ENCODE measurements at places on chromosomes 1 and 21. TPM values are rescaled to one million over a fixed set of nuclear protein-coding genes. Genes with fewer than 3 reads are reported as not detected.

Gene RPTN
- total RNA-seq: not detected

Gene KCNJ9
- not detected for total RNA-seq

Gene FAM131C
- total RNA-seq: not detected

Gene KCND3
- 6.9 TPM for total RNA-seq

Gene GPR37L1
- total RNA-seq: 13.8 TPM

Gene FNDC5
- total RNA-seq: not detected

Gene C1orf94
- not detected for total RNA-seq

Gene ZBTB18
- 9.4 TPM for total RNA-seq

Gene SHISAL2A
- 1.2 TPM for total RNA-seq

Gene CNKSR1
- 5.7 TPM for total RNA-seq

Gene GBP5
- total RNA-seq: 0.78 TPM

Gene GJC2
- 15.1 TPM for total RNA-seq

GRCh38 chr1:62424411-62424810, 12.4 kb upstream of the USP1 start:
- no peaks in the 10 kb centered on the region for H3K36me3 ChIP-seq
- no peaks in the 10 kb centered on the region for H3K27me3 ChIP-seq
- no peak overlapping the region for H3K27ac ChIP-seq
- H3K4me1 ChIP-seq: no peaks in the 10 kb centered on the region
- no peak for DNase-seq

DNA sequence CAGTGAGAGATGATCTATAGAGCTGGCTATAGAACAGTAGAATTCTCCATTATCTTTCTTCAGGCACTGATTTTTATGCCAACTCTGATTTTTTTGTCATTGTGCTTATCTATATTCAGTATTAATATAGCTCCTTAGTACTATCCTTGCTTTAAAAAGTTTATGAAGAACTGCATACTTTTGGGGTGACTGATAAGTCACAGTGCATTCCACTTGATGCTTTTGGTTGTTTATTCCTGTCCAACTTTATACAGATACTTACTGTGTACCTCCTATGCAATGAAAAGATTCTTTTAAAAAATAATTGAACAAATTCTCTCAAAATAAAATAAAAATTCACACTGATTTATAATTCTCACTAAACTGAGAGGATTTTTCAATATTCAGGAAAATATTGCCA, 71.6 kb downstream of the COL24A1 start:
- no peak overlapping the region for H3K4me3 ChIP-seq
- no peaks in the 10 kb centered on the region for H3K4me1 ChIP-seq

DNA sequence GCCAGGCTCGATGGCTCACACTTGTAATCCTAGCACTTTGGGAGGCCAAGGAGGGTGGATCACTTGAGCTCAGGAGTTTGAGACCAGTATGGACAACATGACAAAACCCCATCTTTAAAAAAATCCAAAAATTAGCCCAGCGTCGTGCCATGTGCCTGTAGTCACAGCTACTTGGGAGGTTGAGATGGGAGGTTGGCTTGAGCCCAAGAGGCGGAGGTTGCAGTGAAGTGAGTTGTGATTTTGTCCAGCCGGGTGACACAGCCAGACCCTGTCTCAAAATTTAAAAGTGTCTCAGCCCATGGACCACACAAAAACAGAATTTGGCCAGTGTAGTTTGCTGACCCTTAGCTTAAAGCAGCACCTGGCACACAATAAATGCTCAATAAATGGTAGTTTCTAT, 11.3 kb upstream of the TACSTD2 start:
- no peak overlapping the region for H3K27ac ChIP-seq
- H3K36me3 ChIP-seq: no peaks in the 10 kb centered on the region
- peaks cover 28% of the 10 kb centered on the region for H3K4me1 ChIP-seq
- H3K4me3 ChIP-seq: no peak overlapping the region
- H3K27me3 ChIP-seq: no peaks in the 10 kb centered on the region
- no peak for DNase-seq

DNA sequence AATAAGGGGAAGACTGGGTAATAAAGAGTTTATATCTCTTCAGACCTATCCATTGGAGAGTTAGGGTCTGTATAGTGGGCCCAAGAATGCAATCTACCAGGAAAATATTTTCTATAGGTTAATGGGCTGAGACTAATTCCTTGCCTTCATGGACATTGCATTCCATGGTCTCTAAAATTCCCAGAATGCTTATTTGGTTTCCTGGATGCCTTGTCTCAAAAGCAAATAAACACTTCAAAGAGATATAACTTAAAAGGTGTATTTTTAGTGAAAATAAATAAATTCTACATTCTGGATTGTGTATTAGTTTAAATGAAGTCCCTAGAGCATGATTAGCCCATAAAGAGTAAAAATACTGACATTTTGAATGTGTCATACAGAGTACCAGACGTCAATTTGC, 550.1 kb upstream of the PKN2 start:
- no peaks in the 10 kb centered on the region for H3K27me3 ChIP-seq
- no peaks in the 10 kb centered on the region for H3K4me1 ChIP-seq
- H3K27ac ChIP-seq: no peak overlapping the region
- H3K36me3 ChIP-seq: no peaks in the 10 kb centered on the region
- H3K4me3 ChIP-seq: no peak overlapping the region
- no peak for DNase-seq

DNA sequence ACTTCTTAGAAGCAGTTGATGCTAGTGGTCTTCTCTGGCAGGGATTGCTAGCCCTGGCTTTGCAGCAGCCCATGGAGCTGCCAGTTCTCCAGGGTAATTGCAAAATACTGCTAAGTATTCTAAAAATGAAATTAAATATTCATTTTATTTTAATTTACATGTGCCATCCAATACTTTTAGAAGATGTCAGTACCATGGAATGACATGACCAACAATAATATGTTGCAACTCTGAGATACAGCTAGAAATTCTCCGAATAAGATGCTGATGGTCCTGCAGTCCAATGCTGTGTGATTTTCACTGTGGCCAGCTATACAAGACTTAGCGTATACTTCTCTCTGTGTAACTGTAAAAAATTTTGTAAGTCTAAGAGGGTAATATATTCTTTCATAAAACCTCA, 20.0 kb upstream of the WARS2 start:
- DNase-seq: no peak
- H3K4me3 ChIP-seq: no peak overlapping the region
- H3K36me3 ChIP-seq: no peaks in the 10 kb centered on the region

DNA sequence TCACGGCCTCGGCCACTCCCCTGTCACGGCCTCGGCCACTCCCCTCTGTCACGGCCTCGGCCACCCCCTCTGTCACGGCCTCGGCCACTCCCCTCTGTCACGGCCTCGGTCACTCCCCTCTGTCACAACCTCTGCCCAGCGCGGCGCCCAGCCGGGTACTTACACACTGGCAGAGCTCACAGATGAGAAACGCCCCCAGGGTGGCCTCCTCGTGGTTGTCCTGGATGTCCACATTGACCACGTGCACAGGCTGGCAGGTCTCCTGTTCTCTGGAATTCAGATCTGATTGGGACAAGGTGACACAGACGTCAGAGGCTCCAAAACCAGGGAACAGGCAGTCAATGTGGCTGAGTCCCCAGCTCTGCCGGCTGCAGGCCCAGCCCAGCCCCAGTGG, 3.3 kb upstream of the TMEM240 start:
- no peak overlapping the region for H3K4me3 ChIP-seq
- no peaks in the 10 kb centered on the region for H3K27me3 ChIP-seq
- H3K27ac ChIP-seq: no peak overlapping the region
- H3K36me3 ChIP-seq: no peaks in the 10 kb centered on the region
- H3K4me1 ChIP-seq: no peaks in the 10 kb centered on the region
- DNase-seq: no peak

- peaks cover 7% of the 10 kb centered on the region for H3K4me1 ChIP-seq
- H3K27me3 ChIP-seq: no peaks in the 10 kb centered on the region
- H3K36me3 ChIP-seq: no peaks in the 10 kb centered on the region
- H3K27ac ChIP-seq: no peak overlapping the region
Observed at GRCh38 chr1:24117722-24118409, 5.9 kb upstream of the MYOM3 start.

- no peak for DNase-seq
- no peaks in the 10 kb centered on the region for H3K27me3 ChIP-seq
- H3K27ac ChIP-seq: no peak overlapping the region
- H3K4me1 ChIP-seq: no peaks in the 10 kb centered on the region
- no peaks in the 10 kb centered on the region for H3K36me3 ChIP-seq
- H3K4me3 ChIP-seq: no peak overlapping the region
Observed at GRCh38 chr1:17877896-17878295, 122.8 kb downstream of the ACTL8 start.

DNA sequence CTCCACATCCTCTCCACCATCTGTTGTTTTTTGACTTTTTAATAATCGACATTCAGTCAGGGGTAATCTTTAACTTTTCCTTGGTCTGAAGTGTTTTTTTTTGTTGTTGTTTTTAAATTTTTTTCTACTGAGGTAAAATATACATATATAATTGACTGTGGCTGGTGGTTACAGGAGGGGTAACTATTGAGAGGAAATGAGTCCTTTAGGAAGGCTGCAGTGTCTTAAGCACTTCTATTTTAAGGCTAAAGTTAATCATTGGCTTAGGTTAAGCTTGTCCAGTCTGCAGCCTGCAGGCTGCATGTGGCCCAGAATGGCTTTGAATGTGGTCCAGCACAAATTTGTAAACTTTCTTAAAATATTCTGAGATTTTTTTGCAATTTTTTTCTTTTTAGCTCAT, 172.5 kb downstream of the CTH start:
- H3K4me3 ChIP-seq: no peak overlapping the region
- no peaks in the 10 kb centered on the region for H3K4me1 ChIP-seq
- no peaks in the 10 kb centered on the region for H3K36me3 ChIP-seq
- no peaks in the 10 kb centered on the region for H3K27me3 ChIP-seq
- DNase-seq: no peak
- H3K27ac ChIP-seq: no peak overlapping the region

GRCh38 chr1:223256034-223256433, 107.9 kb downstream of the SUSD4 start:
- no peak overlapping the region for H3K27ac ChIP-seq
- H3K4me3 ChIP-seq: no peak overlapping the region
- H3K27me3 ChIP-seq: no peaks in the 10 kb centered on the region
- no peaks in the 10 kb centered on the region for H3K36me3 ChIP-seq

DNA sequence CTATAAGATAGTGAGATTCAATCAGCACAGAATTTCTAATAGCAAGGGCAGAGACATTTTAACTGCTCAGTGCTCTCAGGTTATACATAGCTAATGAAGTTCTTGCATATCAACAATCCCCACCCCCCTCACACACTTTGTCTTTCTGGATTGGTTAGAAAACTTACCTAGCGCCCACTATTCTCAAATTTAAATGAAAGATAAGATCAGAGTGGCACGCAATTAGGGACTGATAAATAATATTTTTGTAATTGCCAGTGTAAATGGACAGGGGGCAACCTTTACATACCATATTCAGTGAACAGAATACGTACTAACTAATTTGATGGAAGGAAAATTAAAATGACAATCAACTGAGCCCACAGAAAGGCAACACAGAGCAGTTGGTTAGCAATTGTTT, 11.7 kb downstream of the SELL start:
- no peaks in the 10 kb centered on the region for H3K27me3 ChIP-seq
- no peak overlapping the region for H3K27ac ChIP-seq
- H3K36me3 ChIP-seq: no peaks in the 10 kb centered on the region
- no peak overlapping the region for H3K4me3 ChIP-seq
- H3K4me1 ChIP-seq: no peaks in the 10 kb centered on the region

- H3K4me3 ChIP-seq: no peak overlapping the region
- no peak for DNase-seq
- no peaks in the 10 kb centered on the region for H3K27me3 ChIP-seq
- H3K4me1 ChIP-seq: no peaks in the 10 kb centered on the region
- H3K27ac ChIP-seq: no peak overlapping the region
- no peaks in the 10 kb centered on the region for H3K36me3 ChIP-seq
Observed at GRCh38 chr1:115925467-115925866, 50.8 kb upstream of the SLC22A15 start.

- no peak overlapping the region for H3K27ac ChIP-seq
- H3K4me3 ChIP-seq: no peak overlapping the region
- no peak for DNase-seq
- no peaks in the 10 kb centered on the region for H3K4me1 ChIP-seq
Observed at GRCh38 chr1:102050556-102050955, 53.8 kb upstream of the OLFM3 start.

GRCh38 chr1:10494754-10495474, 20.2 kb downstream of the PEX14 start:
- peak overlapping the region; percentile 66 for H3K27ac ChIP-seq
- H3K36me3 ChIP-seq: no peaks in the 10 kb centered on the region
- H3K4me1 ChIP-seq: peaks cover 10% of the 10 kb centered on the region
- DNase-seq: peak; percentile 74
- H3K27me3 ChIP-seq: no peaks in the 10 kb centered on the region

- peaks cover 14% of the 10 kb centered on the region for H3K4me1 ChIP-seq
- no peak overlapping the region for H3K27ac ChIP-seq
- no peak for DNase-seq
- H3K36me3 ChIP-seq: no peaks in the 10 kb centered on the region
- H3K27me3 ChIP-seq: no peaks in the 10 kb centered on the region
Observed at GRCh38 chr1:229554886-229555621, 3.5 kb downstream of the ABCB10 start.

GRCh38 chr1:92748138-92748537, 36.8 kb downstream of the EVI5 start:
- no peak overlapping the region for H3K27ac ChIP-seq
- no peaks in the 10 kb centered on the region for H3K27me3 ChIP-seq
- peaks cover 4% of the 10 kb centered on the region for H3K4me1 ChIP-seq
- DNase-seq: no peak
- no peak overlapping the region for H3K4me3 ChIP-seq
- no peaks in the 10 kb centered on the region for H3K36me3 ChIP-seq

DNA sequence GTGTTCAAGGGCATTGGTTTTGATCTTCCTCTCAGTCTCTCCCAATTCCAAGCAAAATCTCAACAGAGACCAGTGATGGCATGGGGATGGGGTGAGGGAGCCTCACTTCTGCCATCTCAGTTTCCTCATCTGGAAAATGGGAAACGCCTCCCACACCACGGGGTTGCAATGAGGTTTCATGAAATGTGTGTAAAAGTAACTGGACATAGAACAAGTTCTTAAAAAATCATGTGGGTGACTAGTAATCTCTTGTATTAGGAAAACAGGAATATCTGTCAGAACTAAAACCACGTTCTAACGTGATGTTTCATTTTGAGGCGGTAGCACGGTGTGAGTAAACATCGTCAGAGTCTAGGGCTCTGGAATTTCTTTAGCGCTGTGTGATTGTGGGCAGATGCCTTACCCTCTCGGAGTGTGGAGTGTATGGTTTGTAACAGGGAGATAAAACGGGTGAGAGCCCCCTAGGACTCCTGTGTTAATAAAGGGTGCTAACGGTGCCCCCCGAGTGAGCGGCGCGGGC, 55.5 kb upstream of the DNAJC6 start:
- peak overlapping the region; percentile 62 for H3K27ac ChIP-seq
- H3K36me3 ChIP-seq: no peaks in the 10 kb centered on the region
- no peaks in the 10 kb centered on the region for H3K27me3 ChIP-seq
- peaks cover 19% of the 10 kb centered on the region for H3K4me1 ChIP-seq
- H3K4me3 ChIP-seq: peak overlapping the region; percentile 80

- peaks cover 76% of the 10 kb centered on the region for H3K4me1 ChIP-seq
- no peaks in the 10 kb centered on the region for H3K36me3 ChIP-seq
- H3K27me3 ChIP-seq: no peaks in the 10 kb centered on the region
- peak overlapping the region; percentile 84 for H3K27ac ChIP-seq
Observed at GRCh38 chr1:183097438-183098051, 74.3 kb downstream of the LAMC1 start.
